ENCODE measurements at places on chromosomes 16 and 17. TPM values are rescaled to one million over a fixed set of nuclear protein-coding genes. Genes with fewer than 3 reads are reported as not detected.

- no peak for DNase-seq
Observed at GRCh38 chr16:28212532-28212873, 738 bp upstream of the XPO6 start.

DNA sequence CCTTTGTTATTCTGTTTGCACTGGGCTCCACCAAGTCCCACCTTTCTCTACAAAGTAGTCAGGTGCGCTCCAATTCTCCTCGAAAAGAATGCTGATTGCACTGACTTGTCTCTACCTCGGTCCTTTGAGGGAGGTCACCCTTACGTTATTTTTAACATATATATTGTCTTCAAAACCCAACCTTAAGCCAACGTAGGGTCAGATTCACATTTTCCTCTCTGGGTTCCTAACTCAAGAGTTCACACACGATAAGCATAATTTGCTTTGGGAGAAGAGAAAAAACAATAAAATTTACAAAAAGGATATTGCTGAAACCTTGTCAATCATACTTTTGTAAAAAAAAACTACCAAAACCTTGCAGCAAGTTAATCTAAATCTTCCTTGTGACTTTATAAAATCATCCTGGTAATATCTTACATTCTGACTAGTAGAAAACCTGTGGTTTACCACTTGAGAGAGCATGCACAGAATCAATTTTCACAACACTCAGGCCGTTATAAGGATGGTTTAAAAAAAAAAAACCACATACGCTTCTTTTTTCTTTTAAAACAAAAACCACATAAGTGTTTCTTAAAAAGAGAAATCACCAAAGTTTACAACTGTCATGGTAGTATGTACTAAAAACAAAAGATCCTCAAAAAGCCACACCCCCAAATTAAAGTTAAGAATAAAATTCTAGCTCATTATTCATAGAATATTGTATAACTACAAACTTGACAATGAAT lies 72.2 kb upstream of the TRAP1 start:
- no peak for DNase-seq

- DNase-seq, result no peak
Observed at GRCh38 chr16:19754644-19755036, 36.6 kb downstream of the IQCK start.

DNA sequence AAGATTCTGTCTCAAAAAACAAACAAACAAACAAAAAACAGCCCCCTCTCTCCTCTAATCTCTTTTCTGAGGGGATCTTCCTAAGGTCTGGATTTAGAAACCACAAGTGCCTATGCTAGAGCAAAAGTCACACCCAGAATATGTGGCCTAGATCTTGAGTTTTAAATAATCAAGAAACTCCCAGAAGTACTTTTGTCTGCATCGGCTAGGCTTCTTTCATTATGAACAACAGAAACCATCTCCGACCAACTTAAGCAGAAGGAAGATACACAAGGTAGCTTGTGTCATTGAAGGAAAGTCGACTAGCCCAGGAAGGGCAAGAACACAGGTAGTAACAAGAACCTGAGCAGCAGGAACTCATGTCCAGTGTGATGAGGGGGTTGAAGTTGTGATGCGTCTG lies 73.9 kb upstream of the KIFC3 start:
- DNase-seq, result no peak

DNA sequence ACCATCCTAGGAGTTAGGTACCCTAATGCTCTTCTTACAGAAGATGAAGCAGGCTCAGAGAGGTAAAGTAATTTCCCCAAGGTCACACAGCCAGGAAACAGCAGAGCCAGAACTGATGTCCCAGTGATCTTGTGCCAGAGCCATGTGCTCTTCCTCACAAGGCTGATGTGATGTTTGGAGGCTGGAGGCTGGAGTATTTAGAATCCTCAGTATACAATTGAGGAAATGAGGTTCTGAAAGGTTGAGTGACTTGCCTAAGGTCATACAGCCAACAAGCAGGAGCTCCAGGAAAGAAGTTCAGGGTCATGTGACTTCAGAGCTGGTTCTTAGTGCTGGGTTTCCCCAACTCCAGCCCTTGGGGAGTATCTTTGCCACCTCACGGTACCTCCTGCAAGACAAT lies 18.5 kb downstream of the ITPRIPL2 start:
- no peak for DNase-seq

DNA sequence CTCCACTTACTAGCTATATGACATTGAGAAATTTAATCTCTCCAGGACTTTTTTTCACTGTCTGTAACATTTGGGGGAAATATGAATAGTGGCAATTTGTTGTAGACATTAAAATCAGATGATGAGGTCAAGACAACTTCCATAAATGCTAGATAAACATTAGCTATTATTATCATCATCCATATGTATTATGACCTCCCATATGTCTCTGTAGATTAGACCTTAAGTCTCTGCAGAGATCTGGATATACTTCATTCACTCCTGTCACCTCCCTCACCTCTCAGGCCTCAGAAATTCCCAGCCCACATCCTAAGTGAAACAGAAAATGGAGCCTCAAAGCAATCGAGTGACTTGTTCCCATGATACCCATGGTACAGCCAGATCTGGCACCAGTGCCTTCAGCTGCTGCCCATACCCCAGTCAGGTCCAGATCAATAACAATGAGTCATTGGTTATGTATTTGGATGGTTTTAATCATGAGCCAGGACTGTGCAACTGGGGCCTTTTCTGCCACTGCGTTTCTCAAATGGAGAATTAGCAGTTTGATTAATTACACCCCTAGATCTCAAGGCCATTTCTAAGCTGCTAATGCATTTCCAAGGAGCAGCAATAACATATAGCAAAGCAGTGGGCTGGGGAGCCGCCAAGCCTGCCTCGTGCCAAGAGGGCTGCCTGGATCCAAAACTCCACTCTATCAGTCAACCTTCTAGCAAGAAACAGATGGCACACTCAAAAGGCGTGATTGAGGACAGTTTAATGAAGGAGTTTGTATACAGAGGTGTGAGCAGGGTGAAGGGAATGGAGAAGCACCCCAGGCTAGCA lies 2.6 kb upstream of the FDXR start:
- no peak for DNase-seq

- DNase-seq, result no peak
Observed at GRCh38 chr16:52254746-52255145, 292.2 kb downstream of the TOX3 start.

The TMC5 gene
- 1.0 TPM for polyA plus RNA-seq

Measured in kidney (tissue), 22 donors.